ENCODE measurements at places on chromosomes 6 and 20.

DNA sequence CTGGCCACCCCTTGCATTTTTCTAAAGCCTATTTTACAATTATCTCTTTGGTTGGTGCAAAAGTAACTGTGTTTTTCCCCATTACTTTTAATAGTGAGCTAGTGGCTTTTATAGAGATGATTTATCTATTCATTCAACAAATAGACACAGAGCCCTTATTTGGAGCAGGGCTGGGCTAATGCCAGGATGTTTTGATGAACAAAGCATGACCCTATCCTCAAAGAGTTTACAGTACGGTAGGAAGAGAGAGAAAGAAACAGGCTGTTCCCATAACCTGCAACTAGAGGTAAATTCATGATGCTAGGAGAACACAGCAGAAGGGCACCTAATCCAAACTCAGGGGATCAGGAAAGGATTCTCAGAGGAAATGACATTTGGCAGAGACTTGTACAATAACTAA is 37.3 kb upstream of the UST start:
- DNase-seq, result no peak

- no peak for DNase-seq
Observed at GRCh38 chr20:23596579-23597250, 9.0 kb downstream of the CST9 start.

- no peak for DNase-seq
Observed at GRCh38 chr6:72689107-72689954, 67.5 kb downstream of the KCNQ5 start.

DNA sequence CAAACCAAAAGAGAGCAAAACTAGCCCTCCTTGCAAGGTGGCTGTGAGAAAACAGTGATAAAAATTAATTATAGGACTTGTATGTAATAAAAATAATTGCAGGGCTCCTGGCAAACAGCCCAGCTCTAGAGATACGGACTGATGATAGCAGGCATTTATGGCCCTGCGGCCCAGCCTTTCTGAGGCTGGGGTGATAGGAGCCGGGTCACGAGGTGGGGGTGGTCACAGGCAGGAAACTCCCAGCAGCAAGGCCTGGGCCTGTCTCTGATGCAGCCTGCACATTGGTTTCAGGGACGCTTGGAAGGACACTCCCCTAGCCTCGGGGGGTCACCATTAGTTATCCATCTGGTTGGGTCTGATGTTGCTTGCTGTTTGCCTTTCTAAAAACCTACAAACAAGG is 18.7 kb upstream of the TTPAL start:
- DNase-seq, result no peak

- DNase-seq, result no peak
Observed at GRCh38 chr6:107600936-107601335, 111.0 kb downstream of the SOBP start.
